Left renal pelvis (tissue), 4 donors: ENCODE measurements at places on chromosomes 6 and 20. TPM values are rescaled to one million over a fixed set of nuclear protein-coding genes. Genes with fewer than 3 reads are reported as not detected.

- no peak for DNase-seq
Observed at GRCh38 chr6:157999168-158000051, 17.7 kb downstream of the SYNJ2 start.

DNA sequence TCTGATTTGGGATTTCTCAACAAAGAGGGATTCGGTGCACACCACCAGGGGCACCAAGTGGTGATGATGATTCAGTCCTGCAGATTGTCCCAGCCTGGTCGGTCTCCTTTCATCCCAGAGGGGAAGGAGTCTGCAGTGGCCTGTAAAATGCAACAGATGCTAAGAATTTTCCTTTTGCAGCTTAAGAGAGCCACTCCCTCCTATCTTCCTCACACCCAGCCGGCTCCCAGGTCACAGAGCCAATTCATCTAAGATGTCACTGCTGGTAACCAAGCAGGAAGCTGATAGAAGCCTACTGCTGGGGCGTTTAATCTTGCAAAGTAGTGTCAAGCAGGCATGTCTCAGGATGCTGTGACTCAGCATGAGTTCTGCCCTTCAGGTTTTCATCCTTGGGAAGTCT lies 203.8 kb upstream of the LRFN2 start:
- DNase-seq, result no peak

DNA sequence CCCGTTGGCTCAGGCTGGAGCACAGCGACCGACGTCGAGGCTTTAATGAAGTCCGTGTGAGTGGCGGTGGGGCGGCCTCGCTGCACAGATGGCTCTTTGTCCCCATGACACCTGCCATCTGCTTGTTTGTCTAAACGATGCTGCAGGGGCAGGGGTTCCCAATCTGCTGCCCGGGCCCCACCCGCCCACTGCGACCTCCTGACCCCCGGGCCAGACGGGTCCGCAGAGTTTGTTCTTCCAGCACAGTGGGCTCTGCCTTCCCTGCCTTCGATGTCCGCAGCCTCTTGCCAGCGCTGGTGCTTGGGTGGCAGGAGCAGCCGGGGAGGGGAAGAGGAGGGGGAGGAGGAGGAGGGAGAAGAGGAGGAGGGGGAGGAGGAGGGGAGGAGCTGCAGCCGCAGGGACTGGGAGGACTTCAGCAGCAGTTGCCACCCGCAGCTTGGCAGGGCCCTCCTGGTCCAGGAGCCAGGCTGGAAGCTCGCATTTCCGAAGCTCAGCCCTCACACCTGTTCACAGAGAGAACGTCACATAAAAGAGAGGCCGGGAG lies 210.0 kb downstream of the DLL1 start:
- no peak for DNase-seq

- DNase-seq, result no peak
Observed at GRCh38 chr20:19070026-19070425, 142.4 kb upstream of the SLC24A3 start.

Gene CCN5
- polyA plus RNA-seq, result not detected

Gene THBD
- polyA plus RNA-seq, result 4.2 TPM

Gene MYL9
- polyA plus RNA-seq, result 266 TPM
